ENCODE measurements at places on chromosomes 1 and 21.

DNA sequence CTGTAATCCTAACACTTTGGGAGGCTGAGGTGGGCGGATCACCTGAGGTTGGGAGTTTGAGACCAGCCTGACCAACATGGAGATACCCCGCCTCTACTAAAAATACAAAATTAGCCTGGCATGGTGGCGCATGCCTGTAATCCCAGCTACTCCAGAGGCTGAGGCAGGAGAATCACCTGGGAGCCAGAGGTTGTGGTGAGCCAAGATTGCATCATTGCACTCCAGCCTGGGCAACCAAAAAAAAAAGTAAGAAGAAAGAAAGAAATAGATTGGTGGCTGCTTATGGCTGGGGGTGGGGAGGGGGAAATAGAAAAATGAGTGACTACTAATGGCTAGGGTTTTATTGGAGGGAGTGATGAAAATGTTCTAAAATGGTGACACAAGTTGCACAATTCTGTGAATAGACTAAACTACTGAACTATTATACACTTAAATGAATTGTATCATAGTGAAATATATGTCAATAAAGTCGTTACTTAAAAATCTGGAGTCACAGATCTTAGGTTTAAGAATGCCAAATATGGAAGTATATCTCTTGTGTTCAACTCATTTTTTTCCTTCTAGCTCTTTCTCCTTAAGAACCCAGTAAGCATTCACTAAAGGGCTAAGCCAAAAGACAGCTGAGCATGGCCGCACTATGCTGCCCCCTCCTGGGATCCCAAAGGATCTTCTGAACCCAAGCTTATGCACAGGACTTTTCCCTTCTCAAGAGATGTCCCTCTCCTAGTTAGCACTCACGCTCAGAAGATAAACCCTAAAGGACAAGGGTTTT, 3.2 kb upstream of the NPL start:
- no peak for DNase-seq

DNA sequence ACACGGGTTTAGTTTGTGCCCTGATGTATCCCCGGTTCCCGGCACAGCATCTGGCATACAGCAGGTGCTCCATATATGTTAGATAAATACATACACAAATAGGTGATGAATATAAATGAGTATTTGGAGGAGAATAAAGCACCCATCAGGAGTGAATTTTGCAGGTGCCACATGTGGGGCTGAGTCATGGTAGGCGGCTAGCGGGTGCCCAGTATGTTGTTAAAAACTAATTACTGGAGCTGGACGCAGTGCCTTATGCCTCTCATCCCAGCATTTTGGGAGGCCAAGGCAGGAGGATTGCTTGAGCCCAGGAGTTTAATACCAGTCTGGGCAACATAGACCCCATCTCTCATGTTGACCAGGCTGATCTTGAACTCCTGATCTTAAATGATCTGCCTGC, 16.7 kb upstream of the WASF2 start:
- no peak for DNase-seq

DNA sequence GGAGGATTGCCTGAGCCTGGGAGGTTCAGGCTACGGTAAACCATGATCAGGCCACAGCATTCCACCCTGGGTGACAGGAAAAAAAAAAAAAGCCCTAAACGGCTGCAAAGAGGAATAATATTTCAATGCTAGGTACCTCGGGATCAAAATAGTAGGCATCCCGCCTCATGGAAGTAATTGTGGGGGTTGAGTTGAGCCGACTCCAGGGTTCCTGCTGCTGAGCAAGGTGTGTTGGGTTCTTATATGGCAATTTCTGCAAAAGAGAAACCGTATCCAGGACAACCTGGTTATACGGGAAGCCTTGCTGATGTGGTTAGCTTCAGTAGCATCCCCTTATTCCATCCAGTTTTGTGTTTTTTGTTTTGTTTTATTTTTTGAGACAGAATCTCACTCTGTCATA, 6.1 kb upstream of the ELAPOR1 start:
- no peak for DNase-seq

- no peak for DNase-seq
Measured at GRCh38 chr1:176682830-176683535, 220.0 kb downstream of the PAPPA2 start.

- no peak for DNase-seq
Measured at GRCh38 chr1:17926906-17927305, 171.8 kb downstream of the ACTL8 start.

GRCh38 chr1:201647094-201647493, 108.2 kb downstream of the NAV1 start:
- DNase-seq = no peak

DNA sequence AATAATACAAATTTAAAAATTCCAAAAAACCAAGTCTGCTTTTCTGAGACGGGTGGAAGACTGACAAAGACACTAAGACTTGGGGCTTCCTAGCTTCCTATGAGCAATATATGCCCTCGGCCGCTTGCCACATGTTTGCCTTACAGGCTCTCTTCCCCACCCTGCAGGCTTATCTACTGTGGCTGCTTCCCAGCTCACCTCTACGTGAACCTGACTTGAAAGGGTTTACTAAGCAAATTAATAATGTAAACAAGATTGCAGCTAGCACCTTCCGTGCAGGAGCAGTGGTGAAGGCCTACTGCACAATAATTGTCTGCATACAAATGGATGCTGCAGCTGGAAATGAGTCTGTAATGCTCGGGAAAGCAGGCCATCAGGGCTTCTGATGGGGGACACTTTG, 152.9 kb upstream of the DAB1 start:
- DNase-seq = peak; percentile 54

GRCh38 chr21:42151148-42151947, 67.6 kb upstream of the ABCG1 start:
- DNase-seq = no peak

GRCh38 chr1:168136709-168137514, at the start of gene GPR161:
TSS of gene GPR161 (minus strand) at chr1:168136930. CDS start at chr1:168104850, 32,080 bp downstream.
- DNase-seq = no peak

DNA sequence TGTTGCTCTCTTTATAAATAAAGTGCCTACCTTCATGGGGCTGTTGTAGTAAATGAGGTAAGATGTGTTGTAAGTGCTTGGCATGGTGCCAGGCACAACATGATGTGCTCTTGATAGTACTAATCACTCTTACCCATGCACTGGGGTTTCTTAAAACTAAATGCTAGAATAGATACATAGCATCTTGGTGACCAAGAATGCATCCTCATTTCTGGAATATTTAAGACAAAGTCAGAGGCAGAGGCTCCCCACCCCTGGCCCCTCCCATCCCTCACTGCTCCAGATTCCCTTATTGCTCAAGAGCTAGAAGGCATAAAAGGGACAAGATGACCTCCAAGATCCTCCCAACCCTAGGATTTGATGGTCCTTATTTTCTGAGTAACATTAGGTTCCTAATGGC, 61.3 kb downstream of the GLUL start:
- DNase-seq = peak; percentile 19

DNA sequence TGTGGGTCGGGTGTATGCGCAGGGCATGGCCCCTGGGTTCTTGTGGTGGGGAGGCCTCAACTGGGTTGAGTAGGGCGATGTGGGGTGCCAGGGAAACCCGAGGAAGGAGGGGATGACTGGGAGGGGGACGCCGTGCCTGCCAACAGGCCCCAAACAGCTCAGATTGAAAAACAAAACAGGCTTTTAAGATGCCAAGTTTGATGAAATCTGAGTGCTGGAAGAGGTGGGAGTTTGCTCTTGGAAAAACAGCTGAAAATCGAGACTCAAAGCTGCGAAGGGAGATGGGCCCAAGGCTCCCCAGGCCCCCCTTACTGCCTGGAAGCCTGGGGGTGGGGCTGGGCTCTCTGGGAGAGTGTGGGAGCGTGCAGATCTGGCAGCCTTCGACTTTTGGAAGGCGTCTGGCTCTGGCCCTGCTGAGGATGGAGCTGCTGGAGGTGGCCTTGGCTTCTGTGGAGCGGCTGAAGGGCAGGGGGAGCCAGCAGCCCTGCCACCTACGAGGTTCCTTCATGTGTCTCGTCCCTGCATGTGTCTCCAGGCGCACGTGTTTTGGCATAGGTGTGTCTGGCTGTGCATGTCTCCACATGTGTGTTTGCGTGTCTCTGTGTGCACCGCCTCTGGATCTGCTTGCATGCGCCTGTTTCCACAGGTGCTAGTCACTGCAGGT, 33.3 kb downstream of the PTPRF start:
- DNase-seq = no peak

- no peak for DNase-seq
Measured at GRCh38 chr1:36911561-36912364, 122.6 kb downstream of the GRIK3 start.

GRCh38 chr1:24535021-24535424, 20.9 kb upstream of the NCMAP start:
- DNase-seq = peak; percentile 50

GRCh38 chr1:230592848-230593414, 49.4 kb upstream of the COG2 start:
- no peak for DNase-seq

- DNase-seq = no peak
Measured at GRCh38 chr1:29757866-29758780, 521.8 kb downstream of the PTPRU start.

- no peak for DNase-seq
Measured at GRCh38 chr1:92916899-92917298, 44.4 kb downstream of the DIPK1A start.

DNA sequence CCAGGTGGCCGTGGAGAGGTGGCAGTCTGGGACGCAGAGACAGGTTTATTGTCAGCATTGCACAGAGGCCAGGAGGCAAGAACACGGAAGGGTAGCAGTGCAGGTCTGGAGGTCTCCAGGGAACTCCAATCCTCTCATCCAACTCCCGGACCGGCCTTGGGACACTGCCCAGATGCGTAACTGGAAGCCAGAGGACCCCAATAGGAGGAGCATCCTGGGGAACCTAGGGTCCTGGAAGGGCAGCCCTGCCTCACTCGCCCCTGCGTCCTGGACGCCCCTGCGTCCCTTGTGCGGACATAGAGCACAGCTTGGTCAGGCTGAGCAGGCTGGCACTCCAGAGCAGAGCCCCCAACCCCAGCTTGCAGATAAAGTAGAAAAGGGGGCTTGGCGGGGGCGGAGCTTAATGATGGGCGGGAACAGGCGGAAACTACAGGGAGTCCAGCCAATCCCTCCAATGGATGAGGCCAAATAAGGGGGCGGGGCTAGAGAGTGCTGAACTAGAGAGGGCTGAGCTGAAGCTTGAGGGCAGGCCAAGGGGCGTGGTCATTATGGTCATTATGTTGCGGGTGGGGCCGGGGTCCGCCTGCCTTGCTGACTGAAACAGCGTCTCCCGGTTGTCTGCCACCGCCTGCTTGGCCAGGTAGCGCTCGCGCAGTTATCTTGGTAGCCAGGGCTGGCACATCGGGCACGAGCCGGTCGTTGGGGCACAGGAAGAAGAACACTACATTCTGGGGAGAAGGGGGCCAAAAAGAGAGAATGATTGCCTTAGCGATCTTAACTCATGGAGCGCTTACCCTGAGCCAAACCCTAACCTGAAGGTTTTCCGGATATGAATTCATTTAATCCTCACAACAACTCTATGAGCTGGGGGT, 3.7 kb upstream of the ARHGEF19 start:
- DNase-seq = peak; percentile 93

DNA sequence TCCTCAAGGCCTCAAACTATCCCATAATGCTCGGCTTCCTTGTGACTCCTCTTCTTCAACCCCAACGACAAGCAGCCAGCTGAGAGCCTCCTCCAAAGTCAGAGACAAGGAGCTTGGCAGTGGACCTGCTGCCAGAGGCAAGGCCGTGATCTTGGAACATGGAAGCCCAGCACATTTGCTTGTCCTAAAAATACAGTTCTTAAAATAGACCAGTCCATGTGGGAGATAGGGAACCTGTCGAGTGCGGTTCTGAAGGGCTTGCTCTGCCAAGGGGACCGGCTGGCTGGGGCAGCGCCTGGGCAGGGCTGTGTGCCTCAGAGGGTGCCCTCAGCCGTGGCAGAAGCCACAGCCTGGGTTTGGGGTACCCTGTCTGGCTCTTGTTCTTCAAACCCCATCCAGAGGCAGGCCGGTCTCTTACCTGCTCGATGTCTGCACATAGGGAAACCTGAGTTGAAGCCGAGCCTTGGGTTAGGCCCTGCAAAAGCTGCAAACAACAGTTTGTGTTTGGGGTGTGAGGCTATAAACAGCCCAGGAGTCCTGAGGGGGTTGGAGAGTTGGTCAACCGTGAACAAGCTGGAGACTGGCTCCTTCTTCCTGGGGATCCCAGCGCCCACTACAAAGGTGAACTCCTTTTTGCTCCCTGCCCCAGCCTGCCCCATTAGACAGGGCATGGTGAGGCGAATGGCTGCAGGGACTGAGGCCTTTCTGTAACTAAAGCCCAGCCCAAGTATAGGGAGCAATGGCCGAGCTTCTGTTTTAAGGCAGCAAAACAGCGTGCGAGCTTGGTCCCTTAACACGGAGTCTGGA, 228.8 kb downstream of the CAMTA1 start:
- DNase-seq = no peak

- no peak for DNase-seq
Measured at GRCh38 chr1:35884934-35885333, 1.9 kb downstream of the AGO1 start.

DNA sequence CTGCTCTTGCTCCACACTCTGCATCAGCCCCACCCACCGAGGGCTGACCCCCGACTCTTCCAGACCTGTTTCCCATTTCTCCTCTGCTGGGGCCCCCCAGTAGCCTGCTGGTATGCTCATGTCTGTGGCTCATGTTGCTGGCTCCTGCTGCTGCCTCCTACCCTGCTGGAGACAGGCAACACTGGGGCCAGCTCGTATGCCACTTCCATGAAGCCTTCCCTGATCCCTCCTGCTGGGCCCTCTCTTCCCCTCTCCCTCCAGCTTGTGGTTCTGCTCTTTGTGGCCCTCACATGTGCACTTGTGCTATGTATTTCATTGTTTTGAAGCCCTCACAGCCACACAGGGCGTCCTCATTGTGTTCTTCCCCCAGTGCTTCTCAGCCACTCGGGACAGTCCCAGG, 40.5 kb downstream of the CNN3 start:
- no peak for DNase-seq
